Neural progenitor cell (in vitro differentiated cells): ENCODE measurements at places on chromosomes 6 and 20.

- no peak for DNase-seq
Measured at GRCh38 chr6:168516944-168517741, 76.2 kb downstream of the SMOC2 start.

DNA sequence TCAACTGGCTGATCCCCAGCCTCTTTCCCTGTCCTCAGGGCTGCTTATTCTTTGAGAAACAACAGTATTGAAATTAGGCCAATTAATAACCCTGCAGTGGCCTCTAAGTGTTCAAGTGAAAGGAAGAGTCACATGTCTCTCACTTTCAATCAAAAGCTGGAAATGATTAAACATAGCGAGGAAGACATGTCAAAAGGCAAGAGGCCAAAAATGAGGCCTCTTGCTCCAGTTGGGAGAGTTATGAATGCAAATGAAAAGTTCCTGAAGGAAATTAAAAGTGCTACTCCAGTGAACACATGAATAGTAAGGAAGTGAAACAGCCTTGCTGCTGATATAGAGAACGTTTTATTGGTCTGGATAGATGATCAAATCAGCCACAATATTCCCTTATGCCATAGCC is 131.5 kb downstream of the MACROD2 start:
- DNase-seq, result no peak

- DNase-seq, result peak; percentile 5
Measured at GRCh38 chr6:116175344-116175743, 49.4 kb upstream of the COL10A1 start.

DNA sequence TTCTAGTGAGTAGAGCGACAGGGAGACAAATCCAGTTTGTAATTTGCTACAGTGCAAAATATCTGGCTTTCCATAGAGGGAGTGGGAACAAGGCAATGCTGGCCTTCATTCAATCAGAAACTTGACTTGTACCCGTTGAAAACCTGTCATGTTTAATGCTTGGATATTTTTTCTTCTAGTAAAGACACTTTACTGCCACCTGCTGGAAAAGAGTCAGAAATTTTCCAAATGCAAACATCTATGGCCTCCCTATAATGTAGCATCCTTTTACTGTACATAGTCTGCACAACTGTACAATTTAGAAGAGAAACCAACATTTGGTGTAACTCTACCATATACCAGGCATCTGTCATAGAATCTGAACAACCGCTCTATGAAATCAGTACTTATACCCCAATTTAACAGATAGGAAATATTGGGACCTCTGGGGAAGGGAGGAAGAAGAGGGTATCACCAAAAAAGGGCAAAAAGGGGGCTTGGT is 16.7 kb upstream of the TBC1D20 start:
- peak; percentile 52 for DNase-seq

- DNase-seq, result no peak
Measured at GRCh38 chr6:134830940-134831339, 119.0 kb downstream of the ALDH8A1 start.

DNA sequence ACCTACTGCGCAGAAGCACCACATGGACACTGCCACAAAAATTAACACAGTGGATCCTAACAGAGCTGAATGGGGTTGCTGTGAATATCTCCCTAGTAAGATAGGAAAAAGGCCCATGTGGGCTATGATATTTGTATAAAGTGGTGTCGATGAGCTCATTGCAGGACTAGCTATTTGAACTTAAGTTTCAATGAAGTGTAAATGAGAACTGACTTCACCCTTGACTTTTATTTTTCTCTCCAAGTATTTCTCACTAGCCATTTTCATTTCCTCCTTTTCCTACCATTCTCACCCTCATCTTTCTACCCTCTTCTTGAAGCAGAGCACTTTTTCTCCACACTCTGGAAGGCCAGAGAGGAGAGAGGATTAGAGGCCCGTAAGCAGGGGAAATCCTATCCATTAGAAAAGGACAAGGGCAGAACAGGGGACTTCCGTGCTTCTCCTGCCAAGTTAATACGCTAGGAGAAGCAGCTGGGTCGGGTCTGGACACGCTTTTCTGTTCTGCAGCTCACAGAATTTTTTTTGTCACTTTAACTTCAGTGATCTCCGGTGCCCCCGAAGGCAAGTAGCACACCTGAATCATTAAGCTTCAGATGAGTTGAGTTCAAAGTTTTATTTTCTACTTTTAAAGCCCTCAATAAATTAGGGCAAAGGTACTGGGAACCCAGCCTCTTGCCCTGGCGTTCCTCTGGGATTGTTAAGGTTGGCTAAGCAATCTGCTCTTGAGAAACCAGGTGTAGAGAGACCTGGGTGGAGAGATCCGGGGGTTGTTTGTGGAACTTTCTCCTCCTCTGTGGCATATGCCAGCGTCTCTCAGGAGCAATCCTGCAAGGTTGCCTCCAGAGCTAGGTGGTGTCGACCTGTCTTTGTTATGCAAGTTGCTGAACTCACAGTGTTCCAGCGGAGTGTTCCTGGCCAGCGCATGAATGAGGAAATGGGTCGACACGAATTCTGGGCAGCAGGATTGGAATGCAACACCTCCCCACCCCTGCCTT is 56.2 kb upstream of the ARID1B start:
- peak; percentile 42 for DNase-seq

- no peak for DNase-seq
Measured at GRCh38 chr20:32112841-32113240, 3.3 kb downstream of the TM9SF4 start.

DNA sequence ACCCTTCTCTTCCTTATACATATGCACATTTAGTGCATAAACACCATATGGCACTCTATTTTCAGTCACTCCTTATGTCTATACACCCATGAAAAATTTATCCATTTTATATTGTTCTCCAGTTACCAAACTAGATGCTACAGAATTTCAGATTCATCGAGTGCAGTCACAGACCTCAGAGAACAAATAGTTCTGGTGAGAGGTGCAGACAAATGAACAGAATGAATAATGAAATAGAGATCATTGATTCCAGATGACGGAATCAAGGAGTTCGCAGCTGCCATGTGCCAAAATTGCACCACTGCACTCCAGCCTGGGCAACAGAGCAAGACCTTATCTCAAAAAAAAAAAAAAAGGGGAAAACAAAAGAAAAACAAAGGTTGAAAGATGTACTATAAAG is 214.8 kb upstream of the CEP162 start:
- no peak for DNase-seq

GRCh38 chr20:40467067-40467466 is 222.0 kb downstream of the MAFB start:
- no peak for DNase-seq

DNA sequence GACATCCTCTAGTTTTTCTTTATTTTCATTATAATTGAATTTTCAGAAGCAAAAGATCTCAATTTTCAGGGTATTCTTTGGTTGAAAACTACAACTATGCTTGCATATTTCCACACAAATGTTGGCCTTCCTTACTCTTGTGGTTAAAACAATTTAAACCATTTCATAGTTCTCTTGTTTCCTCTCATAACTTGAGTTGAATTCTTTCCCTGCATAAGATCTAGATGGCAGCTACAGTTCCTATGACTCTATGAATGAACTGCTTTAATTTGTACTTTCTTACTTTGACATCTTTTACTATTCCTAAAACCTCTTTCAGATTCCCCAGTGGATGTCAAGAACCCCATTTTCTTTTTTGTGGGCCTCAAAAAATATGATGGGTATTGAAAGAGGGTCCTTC is 564.5 kb downstream of the NKAIN2 start:
- DNase-seq, result no peak

DNA sequence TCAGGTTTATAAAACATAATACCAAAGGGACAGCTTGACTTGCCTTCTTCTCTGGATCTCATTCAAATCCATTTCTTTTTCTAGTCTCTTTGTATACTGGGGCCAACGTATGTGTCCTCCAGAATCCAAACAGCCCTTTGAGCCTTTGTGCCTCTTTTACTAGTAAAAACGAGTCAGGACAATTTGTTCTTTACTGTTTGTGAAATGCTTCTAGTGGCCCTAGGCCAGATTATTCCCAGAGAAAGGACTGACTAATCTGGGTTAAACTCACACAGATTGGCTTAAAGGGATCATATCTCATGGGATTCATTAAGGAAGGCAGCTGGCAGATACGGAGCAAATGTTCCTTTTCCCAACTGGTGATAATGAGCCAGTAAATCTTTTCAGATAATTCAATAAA is 32.1 kb upstream of the MANEA start:
- no peak for DNase-seq

DNA sequence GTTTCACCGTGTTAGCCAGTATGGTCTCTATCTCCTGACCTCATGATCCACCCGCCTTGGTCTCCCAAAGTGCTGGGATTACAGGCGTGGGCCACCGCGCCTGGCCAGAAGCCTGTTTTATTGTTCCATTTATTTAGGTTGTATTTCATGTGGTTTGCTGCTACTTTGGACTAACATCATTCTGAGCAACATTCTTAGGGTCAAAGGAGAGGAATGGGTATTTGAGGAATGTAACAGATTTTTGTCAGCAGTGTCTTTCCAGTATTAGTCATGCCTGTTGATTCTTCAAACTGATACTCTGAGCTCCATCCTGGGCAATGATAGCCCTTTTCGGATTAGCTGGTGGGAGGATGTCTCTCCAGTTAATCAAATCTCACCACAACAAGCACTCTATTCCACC is 213.0 kb upstream of the CITED2 start:
- no peak for DNase-seq
